ENCODE measurements at places on chromosomes 7 and 10.

DNA sequence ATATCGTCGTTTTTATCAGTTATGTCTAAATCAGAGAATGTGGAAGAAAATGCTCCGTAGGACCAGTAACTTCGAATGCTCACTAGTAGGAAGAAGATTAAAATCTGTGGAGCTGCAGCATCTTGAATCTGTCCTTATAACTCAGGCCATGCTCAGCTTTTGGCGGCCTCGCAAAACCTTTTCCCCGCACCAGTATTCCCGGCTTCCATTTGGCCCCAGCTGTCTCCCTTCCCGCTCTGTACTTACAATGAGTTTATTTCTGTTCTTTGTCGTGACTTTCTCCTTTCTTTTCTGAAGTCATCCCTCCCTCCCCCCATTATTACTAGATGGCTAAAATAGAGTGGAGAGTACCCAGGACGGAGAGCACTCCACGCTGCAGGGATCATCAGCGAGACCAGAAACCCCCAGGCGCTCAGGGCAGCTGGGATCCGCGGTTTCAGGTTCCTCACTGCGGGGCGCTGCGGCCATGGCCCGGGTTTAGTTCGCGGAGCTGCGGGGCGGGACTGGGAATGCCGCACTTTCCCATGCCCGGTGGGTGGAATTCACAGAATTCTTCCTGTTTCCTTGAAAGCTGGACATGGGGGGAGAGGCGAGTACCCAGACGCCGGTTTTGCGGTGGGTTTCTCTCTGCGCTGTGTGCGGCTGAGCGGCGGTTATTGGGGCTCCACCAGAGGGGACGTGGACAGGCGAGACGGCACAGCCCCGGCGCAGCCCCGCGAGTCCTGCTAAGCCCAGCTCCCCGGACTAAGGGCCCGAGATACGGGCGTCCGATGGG lies 183.5 kb downstream of the POM121L12 start:
- no peak for DNase-seq

- no peak for DNase-seq
Observed at GRCh38 chr7:118184565-118184940, 589 bp downstream of the LSM8 start.

- no peak for DNase-seq
Observed at GRCh38 chr7:158204453-158204852, 383.2 kb downstream of the PTPRN2 start.

DNA sequence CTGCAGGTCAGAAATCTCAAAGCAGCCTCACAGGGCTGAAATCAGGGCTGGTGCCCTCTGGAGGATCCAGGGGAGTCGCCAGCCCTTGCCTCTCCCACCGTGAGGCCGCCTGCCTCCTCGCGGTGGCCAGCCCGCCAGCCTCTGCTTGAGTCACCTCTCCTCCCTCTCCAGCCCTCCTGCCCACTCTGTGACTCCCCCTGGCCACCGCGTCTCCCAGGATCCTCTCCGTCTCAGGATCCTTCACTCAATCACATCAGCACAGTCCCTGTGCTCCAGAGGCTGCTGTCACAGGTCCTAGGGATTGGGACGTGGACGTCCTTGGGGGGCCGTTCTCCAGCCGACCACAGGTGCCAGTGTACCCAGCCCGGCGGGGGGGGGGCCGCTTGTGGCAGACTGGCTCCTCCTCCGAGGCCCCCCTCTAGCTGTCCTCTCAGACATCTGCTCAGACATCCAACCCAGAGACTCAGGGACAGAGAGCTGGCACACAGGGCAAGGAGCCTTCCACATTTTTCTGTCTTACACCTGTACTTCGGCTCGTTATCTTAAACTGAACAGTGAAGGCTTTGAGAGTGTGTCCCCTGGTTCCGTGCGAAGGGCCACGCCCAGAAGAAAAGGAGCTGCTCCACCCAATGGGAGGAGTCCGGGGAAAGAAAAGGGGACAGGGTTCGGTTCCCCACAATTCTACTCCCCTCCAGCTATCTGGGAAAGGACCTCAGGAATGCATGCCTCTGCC lies 9.4 kb upstream of the PPP2R2D start:
- DNase-seq, result no peak

DNA sequence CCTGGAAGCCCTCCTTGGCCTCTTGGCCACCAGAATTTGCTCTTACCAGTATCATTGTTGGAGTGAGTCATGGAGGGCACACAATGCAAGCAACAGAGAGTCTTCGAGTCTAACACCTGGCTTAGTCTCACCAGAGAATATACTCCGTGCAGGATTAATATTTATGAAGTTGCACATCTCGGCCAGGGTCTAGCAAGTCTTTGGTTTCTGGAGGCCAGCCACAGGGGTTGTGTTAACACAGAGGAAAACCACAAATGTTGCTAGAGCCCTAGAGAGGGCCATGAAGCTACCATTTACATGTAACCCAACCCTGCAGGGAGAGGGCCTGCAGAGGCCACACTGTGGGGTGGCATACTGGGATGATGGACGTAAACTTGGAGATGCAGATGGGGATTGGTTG lies 71.8 kb downstream of the MTPN start:
- DNase-seq, result no peak

- DNase-seq, result no peak
Observed at GRCh38 chr10:17871036-17871435, 61.9 kb downstream of the MRC1 start.

DNA sequence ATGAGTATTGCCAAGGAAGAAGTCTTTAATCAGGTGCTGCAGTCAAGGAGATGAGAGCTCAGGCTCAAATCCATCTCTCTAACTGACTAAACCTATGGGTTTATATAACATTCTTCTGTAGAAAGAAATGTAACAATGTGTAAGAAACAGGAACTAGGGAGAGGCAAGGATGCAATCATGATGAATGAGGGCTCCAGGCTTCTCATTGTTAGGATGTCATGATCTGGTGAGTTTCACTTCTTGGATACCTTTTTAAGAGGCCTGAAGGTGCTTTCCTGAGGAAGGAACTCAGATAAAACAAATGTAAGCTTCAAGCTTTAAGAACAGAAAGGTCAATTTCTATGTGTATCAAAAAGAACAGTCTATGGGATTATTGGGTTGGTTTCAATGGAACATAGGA lies 30.8 kb upstream of the SCIN start:
- DNase-seq, result no peak

DNA sequence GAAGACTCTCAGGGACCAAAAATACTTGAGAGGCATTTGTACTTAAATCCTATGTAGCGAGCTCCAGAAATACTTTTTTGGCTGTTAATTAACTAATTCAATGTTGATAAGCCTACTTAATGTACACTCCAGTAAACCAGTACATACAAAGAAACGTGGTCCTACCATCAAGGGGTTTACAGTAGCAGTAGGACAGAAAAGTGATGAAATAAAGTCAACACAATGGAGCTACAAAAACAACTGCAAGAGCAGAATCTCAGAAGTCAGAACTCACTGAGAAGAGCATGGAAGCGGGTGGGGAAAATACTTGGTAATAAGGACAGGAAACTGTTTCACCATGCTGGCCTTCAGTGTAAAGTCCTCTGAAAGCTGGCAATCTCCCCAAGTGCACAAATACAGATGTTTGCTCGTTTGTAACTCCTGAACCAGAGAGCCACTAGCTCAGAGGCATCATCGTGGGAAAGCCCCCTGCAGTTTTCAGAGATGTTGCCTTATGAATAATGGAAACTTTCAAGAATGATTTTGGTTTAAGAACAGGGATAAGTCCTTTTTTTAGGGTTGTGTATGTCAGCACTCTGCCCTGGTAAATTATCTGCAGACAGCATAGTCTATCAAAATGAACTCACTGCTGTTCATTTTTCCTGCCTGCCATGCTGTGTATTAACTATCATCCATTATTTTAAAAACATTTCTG lies 233.2 kb downstream of the SORCS1 start:
- no peak for DNase-seq

GRCh38 chr7:51121036-51121790 lies 195.4 kb downstream of the COBL start:
- no peak for DNase-seq

GRCh38 chr7:45573661-45574415 lies at the start of gene ADCY1:
ADCY1 (plus strand) TSS chr7:45574368; CDS start chr7:45574544, 176 bp downstream.
- no peak for DNase-seq

DNA sequence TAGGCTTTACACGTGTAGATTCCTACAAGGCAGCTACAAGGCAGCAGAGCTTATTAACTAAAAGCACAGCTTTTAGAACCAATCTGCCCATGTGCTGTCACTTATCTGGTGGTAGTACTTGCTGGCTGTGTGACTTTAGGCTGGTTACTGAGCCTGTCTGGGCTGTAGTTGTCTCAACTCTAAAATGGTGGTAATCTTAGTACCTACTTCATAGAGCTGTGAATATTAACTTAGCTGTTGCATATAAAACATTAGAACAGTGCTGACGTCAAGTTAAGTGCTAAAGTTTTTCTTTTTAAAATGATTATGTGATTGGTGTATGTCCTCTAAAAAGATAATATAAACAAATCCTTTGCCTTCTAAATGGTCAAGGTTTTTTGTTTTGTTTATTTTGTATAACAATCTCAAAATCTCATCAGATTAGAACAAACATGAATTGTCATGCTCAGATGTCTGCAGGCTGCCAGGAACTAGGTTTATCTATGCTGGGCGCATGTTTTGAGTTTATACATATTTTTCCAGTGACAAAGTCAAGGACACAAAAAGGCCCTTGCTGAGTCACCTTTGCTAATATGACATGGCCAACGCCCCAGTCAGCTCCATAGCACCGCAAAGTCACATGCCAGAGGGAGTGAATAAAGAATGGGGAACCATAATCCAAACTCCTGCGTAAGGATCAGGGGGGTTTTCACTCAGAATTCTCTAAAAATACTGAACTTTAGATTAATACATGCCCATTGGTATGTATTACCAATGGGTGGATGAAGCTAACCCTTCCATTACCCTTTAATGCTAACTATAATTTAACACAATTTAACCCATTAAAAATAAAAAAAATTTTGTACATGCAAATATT lies 39.8 kb upstream of the ARL4A start:
- DNase-seq, result no peak

GRCh38 chr10:87090779-87091178 lies 3.9 kb downstream of the GLUD1 start:
- no peak for DNase-seq

GRCh38 chr10:75034131-75034512 lies 77.3 kb upstream of the SAMD8 start:
- no peak for DNase-seq

DNA sequence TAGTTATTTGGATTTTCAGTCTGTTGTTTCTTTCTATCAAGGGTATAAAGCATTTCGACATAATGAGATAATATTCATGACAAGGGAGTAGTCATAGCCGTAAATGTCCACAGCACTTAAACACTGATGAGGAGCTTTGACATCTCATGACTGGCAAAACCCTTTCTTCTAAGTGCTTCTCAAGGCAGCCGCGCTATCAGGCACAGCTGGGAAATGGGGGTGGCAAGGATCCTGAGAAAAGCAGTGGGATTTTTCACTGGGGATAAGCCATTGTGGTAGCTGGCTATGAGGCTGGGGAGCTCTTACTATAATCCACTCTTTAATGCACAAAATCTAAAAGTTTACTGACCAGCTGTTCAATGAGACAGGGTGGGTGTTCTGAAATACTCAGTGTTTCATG lies 493.2 kb upstream of the KLF6 start:
- no peak for DNase-seq

- no peak for DNase-seq
Observed at GRCh38 chr7:132871419-132871818, 210.5 kb downstream of the CHCHD3 start.

- no peak for DNase-seq
Observed at GRCh38 chr7:24769014-24769830, 12.0 kb upstream of the GSDME start.

GRCh38 chr10:58778966-58779365 lies 266.3 kb downstream of the BICC1 start:
- no peak for DNase-seq

GRCh38 chr10:33876584-33877400 lies 542.3 kb upstream of the NRP1 start:
- DNase-seq, result no peak

- DNase-seq, result no peak
Observed at GRCh38 chr7:100572281-100572948, 1.3 kb downstream of the SAP25 start.

DNA sequence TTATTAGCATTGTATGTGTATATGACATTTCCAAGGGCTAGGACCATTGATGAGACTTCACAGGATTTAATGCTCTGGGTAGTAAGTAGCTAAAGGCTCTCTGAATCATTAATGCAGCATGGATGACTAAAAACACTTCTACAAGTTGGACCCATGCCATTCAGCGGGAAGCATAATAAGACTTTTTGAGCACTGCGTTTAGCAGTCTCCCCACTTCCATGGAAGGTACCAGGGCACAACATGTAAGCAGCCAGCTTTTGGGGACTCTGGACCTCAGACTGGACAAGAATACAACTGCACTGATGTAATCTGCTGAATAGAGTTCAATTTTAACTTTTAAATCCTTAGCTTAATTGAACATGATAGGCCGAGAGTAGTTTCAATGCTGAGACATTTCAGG lies 191.7 kb upstream of the IMMP2L start:
- DNase-seq, result no peak

GRCh38 chr10:117550076-117550475 lies 7.5 kb downstream of the EMX2 start:
- DNase-seq, result no peak

GRCh38 chr7:117688126-117688525 lies 185.1 kb downstream of the CTTNBP2 start:
- DNase-seq, result no peak

GRCh38 chr10:80204677-80205476 lies 460 bp downstream of the ANXA11 start:
- DNase-seq, result no peak

DNA sequence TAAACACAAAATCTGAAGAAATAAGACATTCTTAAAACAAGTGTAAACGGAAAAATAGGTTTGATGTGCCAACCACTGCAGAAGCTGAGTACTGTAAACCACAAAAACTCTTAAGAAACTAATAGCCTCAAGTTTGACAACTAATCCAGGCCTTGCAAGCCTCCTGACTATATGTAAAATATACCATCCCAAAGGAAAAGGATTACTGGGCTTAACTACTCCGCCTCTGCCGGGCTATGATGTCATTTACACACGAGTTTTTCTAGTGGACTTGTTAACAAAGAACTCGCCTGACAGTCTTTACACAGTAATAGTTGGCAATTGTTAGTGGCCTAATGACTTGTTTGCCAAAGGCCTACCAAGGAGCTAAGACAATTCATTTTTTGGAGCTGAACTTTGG lies 2.1 kb downstream of the KIF5B start:
- DNase-seq, result no peak

GRCh38 chr10:61140765-61141392 lies 196.9 kb upstream of the RHOBTB1 start:
- peak; percentile 66 for DNase-seq

- no peak for DNase-seq
Observed at GRCh38 chr10:6716516-6716915, 136.4 kb upstream of the PRKCQ start.

GRCh38 chr10:74612195-74612594 lies 214.2 kb upstream of the KAT6B start:
- DNase-seq, result no peak

All from tibial nerve (tissue), 4 donors.